Hair follicular keratinocyte (primary cell): ENCODE measurements at places on chromosomes 5 and 9. TPM values are rescaled to one million over a fixed set of nuclear protein-coding genes. Genes with fewer than 3 reads are reported as not detected.

ORM1 gene
- total RNA-seq, result not detected in 2 replicates

ERCC8 gene
- 18.4 and 20.9 TPM in 2 replicates for total RNA-seq

GNG10 gene
- total RNA-seq, result 66.9 and 70.4 TPM in 2 replicates

UNC13B gene
- total RNA-seq, result 12.0 and 15.3 TPM in 2 replicates

ROR2 gene
- not detected in 2 replicates for total RNA-seq

CD72 gene
- 0.11 and 0.86 TPM in 2 replicates for total RNA-seq

TMEM252 gene
- not detected in 2 replicates for total RNA-seq
